Activated T-cell treated with anti-CD3 and anti-CD28 coated beads for 1 hour (primary cell): ENCODE measurements at places on chromosomes 5 and 9.

DNA sequence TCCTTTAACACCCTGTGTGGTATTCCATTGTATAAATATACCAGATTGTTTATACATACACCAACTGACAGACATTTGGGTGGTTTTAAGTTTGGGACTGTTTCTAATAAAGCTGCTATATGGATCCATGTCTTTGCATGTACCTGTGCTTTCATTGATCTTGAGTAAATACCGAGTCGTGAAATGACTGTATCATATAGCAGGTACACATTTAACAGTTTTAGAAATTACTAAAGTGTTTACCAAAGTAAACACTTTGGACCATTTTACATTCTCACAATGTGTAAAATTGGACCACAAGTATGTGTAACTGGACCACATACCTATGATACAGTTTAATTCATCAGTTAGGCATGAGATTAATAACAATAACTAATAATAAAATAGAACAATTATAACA is 175.2 kb downstream of the FBXL17 start:
- no peak for DNase-seq

- no peak for DNase-seq
Measured at GRCh38 chr5:50406877-50407276, 34.2 kb downstream of the EMB start.

- DNase-seq: no peak
Measured at GRCh38 chr5:4977416-4978110, 162.6 kb upstream of the ADAMTS16 start.

DNA sequence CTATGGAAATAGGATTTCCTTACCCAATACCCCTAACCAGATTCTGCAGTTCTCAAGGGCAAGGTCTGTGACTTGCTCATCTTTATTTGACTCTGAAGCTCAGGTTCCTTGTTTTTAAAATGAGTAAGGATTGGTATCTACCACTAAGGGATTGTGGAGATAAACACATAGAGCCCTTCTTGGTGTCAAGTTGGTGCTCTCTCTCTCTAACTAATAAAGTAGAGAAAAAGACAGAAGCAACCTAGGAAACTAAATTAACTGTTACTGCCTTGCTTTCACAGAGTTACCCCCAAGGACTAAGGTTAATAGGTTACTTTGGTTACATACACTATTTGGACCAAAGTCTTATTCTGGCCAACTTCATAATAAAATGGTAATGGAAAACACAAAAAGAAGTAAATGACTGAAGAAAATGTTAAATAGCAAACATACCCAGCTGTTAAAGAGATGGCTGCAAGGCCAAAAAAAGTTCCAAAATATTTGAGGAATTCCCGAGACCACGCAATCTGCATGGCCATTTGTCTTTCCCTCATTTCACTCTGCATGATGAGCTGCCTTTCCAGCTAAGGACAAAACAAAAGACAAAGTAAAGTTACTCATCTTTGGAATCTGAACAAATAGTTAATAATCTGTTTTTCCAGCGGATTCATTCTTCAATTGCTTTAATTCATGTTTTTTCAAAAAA is 21.8 kb upstream of the RLN1 start:
- DNase-seq: no peak

GRCh38 chr5:36236801-36237200 is 4.9 kb downstream of the NADK2 start:
- DNase-seq: no peak

DNA sequence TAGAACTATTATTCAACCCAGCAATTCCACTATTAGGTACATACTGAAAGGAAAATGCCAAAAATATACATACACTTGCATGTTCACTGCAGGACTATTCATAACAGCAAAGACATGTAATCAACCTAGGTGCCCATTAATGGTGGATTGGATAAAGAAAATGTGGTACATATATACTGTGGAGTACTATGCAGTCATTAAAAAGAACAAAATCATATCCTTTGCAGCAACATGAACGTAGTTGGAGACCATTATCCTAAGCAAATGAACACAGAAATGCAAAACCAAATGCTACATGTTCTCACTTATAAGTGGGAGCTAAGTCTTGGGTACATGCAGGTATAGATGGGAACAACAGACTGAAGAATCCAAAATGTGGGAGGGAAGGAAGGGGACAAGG is 67.7 kb downstream of the ELOVL7 start:
- no peak for DNase-seq

DNA sequence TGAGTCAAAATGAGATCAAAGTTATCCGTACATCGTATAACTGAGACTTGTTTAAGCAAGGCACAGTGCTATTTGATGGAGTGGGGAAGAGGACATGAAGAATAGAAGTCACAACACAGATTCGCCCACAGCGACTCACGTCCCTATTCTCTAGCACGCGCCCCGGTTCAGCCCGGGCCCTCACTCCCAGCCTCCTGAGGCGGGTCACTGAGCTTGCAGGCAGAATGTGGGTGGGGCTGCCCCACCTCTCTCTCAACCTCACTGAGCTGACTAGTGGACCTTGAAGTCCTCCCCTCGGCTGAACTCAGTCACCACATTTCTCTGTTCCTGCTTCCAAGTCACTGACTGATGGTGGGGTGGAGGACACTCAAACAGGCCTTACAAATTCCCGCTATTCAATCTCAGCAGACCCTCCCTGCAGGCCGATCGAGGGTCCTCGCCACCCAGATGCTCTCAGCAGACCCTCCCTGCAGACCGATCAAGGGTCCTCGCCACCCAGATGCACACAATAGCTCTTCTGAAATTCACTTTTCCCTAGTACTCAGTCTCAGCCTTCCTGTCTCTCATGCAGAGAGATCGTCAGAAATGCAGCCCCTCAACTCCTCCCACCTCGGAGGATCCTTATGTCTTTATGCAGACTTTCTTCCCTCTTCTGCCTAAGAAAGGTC is 12.9 kb downstream of the GLDC start:
- no peak for DNase-seq

DNA sequence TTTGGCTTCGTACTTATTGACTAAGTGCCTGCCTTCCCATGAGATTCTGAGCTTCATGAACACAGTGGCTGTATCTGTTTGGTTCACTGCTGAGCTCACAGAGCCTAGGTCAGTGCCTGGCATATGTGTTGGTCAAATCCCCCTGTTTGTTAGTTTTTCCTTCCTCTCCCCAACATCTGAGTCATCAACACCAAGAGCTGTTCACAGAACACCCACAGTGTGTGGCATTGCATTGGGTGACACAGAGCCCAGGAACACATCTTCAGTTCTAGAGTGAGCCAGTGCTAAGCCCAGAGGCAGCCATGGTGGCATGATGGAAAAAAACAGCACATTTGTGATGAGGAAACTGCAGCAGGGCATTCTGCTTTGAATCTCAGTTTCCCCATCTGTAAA is 294.6 kb downstream of the SEC61B start:
- no peak for DNase-seq

GRCh38 chr5:13331585-13331984 is 612.9 kb downstream of the DNAH5 start:
- no peak for DNase-seq
